Colonic mucosa (tissue), 4 donors: ENCODE measurements at places on chromosomes 3 and 15. TPM values are rescaled to one million over a fixed set of nuclear protein-coding genes. Genes with fewer than 3 reads are reported as not detected.

Gene INSYN1
- total RNA-seq, result 0.58 TPM

Gene MCTP2
- 56.4 TPM for total RNA-seq

Gene SNRK
- 19.7 TPM for total RNA-seq

Gene MLF1
- total RNA-seq, result 4.9 TPM

Gene HTR3E
- 0.13 TPM for total RNA-seq

Gene ERICH6
- total RNA-seq, result not detected

DNA sequence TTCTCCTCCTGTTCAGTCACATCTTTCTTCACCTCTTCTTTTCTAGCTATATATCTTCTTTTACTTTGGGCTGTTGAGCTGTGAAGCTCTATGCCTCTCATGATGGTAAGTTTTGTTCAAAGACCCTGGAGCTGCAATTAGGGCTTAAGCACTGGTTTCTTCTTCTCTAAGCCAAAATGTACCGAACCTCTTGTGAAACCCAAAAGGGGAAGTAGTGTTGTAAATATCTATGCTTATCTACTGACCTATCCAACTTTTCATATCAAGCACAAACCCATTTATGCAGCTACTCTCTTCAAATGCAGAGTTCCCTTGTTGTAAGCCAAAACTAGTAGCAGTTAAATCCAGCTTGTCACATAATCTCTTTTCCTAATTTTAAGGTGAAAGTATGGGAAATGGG lies 123.6 kb upstream of the CD96 start:
- no peaks in the 10 kb centered on the region for H3K36me3 ChIP-seq
- H3K4me3 ChIP-seq, result no peak overlapping the region
- DNase-seq, result no peak
- no peaks in the 10 kb centered on the region for H3K4me1 ChIP-seq

DNA sequence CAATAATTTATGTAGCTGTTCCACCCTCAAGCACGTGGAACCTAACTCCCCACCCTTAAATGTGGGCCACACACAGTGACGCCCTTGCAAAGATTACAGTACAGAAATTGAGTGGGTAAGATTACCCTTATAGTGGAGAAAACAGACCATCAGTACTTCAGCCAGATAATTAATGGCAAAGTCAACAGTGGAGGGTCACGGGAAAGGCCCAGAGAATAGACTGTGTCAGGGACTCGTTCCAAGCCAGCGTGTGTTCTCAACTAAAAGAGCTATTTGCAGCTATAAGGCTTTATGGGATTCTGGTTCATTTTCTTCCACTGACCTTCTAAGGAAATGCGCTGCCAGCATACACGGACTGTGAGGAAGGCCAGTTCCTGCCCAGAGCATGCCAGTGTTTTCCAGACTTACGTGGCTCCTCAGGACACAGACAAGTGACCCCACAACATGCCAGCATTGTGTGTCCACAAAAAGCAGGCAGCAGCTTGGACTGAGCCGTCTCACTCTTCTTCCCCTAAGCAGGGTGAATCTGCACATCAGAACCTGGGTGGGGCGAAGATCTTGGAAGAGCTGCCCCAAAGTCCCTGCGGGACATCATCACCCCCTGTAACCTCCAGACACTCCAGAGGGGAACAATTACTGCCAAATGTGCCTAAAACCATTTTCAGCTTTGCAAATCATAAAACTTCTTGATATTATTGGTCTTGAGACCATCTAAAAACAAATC lies 428.5 kb downstream of the OCA2 start:
- no peaks in the 10 kb centered on the region for H3K27me3 ChIP-seq
- H3K4me1 ChIP-seq, result no peaks in the 10 kb centered on the region
- no peaks in the 10 kb centered on the region for H3K36me3 ChIP-seq
- H3K27ac ChIP-seq, result no peak overlapping the region
- no peak overlapping the region for H3K4me3 ChIP-seq
- no peak for DNase-seq

- no peaks in the 10 kb centered on the region for H3K36me3 ChIP-seq
- DNase-seq, result peak; percentile 15
- H3K4me3 ChIP-seq, result no peak overlapping the region
Measured at GRCh38 chr15:66864871-66865281, 162.8 kb downstream of the SMAD6 start.

GRCh38 chr3:32780735-32781210 lies 37.0 kb upstream of the TRIM71 start:
- H3K4me1 ChIP-seq, result no peaks in the 10 kb centered on the region
- no peaks in the 10 kb centered on the region for H3K27me3 ChIP-seq
- DNase-seq, result peak; percentile 48

- no peak overlapping the region for H3K4me3 ChIP-seq
- H3K36me3 ChIP-seq, result no peaks in the 10 kb centered on the region
- no peaks in the 10 kb centered on the region for H3K4me1 ChIP-seq
- H3K27ac ChIP-seq, result no peak overlapping the region
Measured at GRCh38 chr3:124654470-124654845, 75.8 kb upstream of the UMPS start.

DNA sequence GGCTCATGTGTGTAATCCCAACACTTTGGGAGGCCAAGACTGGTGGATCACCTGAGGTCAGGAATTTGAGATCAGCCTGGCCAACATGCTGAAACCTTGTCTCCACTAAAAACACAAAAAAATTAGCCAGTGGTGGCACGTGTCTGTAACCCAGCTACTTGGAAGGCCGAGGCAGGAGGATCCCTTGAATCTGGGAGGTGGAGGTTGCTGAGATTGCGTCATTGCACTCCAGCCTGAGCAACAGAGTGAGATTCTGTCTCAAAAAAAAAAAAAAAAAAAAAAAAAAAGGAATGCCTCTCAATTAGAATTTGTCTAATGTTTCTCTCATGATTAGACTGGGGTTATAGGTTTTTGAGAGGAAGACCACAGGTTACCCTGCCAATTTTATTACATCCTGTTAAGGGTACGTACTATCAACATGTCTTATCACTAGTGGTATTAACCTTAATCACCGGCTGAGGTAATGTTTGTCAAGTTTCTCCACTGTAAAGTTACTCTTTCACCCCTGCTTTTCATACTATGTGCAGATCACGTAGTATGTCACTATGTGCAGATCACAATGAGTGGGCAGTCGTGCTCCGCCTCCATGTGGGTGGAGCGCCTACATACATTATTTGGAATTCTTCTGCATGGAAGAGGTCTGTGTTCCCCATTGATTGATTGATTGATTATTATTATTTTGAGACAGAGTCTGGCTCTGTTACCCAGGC lies 6.2 kb upstream of the RPAP1 start:
- H3K4me1 ChIP-seq, result no peaks in the 10 kb centered on the region
- no peaks in the 10 kb centered on the region for H3K27me3 ChIP-seq
- no peak for DNase-seq
- no peaks in the 10 kb centered on the region for H3K36me3 ChIP-seq
- H3K4me3 ChIP-seq, result no peak overlapping the region

- H3K4me3 ChIP-seq, result no peak overlapping the region
- no peak for DNase-seq
- peak overlapping the region; percentile 4 for H3K27ac ChIP-seq
- H3K36me3 ChIP-seq, result no peaks in the 10 kb centered on the region
- H3K27me3 ChIP-seq, result no peaks in the 10 kb centered on the region
Measured at GRCh38 chr3:73557986-73558726, 66.6 kb downstream of the PDZRN3 start.

DNA sequence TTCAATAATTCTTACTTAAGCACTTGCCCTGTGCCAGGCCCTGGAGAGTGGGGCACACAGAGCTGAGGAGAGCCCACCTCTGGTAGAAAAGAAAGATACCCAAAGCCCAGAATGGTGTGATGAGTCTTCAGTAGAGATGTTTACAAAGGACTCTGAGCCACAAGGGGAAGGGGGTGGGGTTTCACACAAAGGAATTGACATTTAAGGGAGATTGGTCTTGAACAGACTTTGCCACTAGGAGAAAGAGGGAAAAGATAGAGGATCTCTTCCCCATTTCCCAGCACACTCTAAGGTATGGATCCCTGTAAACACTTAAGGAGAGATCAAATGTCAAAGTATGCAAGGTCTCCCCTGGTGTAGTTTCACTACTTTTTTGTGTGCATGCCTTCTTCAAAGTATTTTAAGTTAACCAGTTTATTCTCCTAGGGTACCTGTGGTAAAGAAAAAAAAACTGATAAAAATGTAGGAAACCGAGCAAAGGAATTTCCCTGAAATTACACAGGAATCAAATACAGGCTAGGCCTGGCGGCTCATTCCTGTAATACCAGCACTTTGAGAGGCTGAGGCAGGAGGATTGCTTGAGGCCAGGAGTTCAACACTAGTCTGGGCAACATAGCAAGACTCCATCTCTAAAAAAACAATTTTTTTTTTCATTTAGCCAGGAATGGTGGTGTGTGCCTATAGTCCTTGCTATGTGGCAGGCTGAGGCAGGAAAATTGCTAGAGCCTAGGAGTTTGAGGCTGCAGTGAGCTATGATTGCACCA lies 117.6 kb upstream of the SKOR1 start:
- no peak overlapping the region for H3K27ac ChIP-seq
- H3K27me3 ChIP-seq, result no peaks in the 10 kb centered on the region
- no peak overlapping the region for H3K4me3 ChIP-seq

GRCh38 chr3:29683018-29683993 lies 402.4 kb downstream of the RBMS3 start:
- no peak overlapping the region for H3K27ac ChIP-seq
- DNase-seq, result no peak
- no peaks in the 10 kb centered on the region for H3K27me3 ChIP-seq
- no peaks in the 10 kb centered on the region for H3K36me3 ChIP-seq
- H3K4me1 ChIP-seq, result no peaks in the 10 kb centered on the region
- H3K4me3 ChIP-seq, result no peak overlapping the region

GRCh38 chr3:43410592-43410991 lies 124.3 kb downstream of the SNRK start:
- H3K27me3 ChIP-seq, result no peaks in the 10 kb centered on the region
- no peak overlapping the region for H3K4me3 ChIP-seq
- H3K36me3 ChIP-seq, result no peaks in the 10 kb centered on the region
- DNase-seq, result no peak

DNA sequence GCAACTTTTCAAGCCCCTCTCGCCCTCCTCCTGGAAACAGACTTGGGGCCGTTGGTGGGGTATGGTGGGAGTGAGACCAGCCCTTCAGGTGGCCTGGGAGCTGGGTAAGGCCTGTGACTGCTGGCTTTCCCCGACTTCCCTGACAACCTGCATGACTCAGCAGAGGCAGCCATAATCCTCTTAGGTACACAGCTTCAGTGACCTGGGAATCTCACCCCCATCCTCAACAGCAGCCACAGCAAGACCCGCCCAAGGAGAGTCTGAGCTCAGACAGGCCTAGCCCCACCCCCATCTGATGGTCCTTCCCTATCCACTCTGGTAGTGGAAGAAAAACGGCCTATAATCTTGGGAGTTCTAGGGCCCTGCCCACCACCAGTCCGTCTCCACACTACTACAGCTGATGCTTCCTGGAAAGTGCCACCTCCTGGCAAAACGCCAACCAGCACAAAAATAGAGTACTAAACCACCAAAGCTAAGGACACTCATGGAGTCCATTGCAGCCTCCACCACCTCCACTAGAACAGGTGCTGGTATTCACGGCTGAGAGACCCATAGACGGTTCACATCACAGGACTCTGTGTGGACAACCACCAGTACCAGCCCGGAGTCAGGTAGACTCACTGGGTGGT lies 13.1 kb upstream of the SLC27A2 start:
- peak; percentile 27 for DNase-seq
- H3K36me3 ChIP-seq, result no peaks in the 10 kb centered on the region
- no peaks in the 10 kb centered on the region for H3K27me3 ChIP-seq
- H3K4me1 ChIP-seq, result no peaks in the 10 kb centered on the region
- H3K27ac ChIP-seq, result no peak overlapping the region

GRCh38 chr3:124125315-124125714 lies 133.4 kb upstream of the ROPN1 start:
- H3K27me3 ChIP-seq, result no peaks in the 10 kb centered on the region
- DNase-seq, result no peak
- no peaks in the 10 kb centered on the region for H3K36me3 ChIP-seq
- no peaks in the 10 kb centered on the region for H3K4me1 ChIP-seq
- H3K27ac ChIP-seq, result no peak overlapping the region

DNA sequence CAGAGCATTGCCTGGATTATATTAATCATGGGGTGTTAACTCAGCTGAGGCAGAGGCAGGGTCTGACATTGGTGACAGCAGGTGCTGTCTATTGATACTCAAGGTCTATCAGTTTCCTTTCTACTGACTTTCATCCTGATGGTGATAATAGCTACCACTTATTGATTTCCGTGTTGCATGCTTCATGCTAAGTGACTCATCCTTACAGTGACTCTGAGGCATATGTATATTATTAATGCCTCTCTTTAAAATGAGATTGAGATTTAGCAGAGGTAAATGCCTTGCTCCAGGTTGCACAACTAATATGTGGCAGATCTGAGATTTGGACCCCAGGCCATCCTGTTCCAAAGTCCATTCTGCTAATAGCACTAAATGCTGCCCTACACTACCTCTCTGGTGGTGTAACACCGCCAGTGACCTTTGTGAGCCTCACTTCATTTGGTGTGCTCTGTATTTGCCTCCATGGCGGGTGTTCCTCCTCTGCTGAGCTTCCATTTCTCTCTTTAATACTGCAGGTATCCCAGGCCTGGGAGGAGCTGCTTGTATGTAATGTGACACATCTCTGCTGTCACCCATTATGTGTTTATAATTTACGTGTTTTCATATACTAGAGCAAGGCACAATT lies 50.4 kb downstream of the GPR171 start:
- no peak overlapping the region for H3K4me3 ChIP-seq
- DNase-seq, result no peak
- H3K27me3 ChIP-seq, result no peaks in the 10 kb centered on the region
